ENCODE measurements at places on chromosomes 2 and 18. TPM values are rescaled to one million over a fixed set of nuclear protein-coding genes. Genes with fewer than 3 reads are reported as not detected.

DNA sequence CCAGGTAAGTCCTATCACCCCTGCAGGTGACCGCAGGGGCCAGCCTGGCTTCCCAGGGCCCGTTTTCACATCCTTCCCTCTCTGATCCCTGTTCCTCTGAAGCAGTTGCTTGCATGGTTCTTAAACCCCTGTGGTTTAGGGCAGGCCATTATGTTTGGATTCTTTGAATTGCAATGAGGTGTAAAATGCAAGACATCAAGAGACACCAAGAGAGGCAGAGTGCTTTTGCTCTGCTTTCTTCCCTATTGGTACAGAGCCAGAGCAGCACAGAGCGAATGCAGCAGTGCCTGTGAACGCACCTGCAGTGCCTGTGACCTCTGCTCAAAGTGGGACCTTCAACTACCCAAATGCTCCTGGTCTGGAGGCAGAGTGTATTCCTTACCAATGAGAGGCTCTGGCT, 7.6 kb downstream of the RFX8 start:
- DNase-seq: no peak
- no peaks in the 10 kb centered on the region for H3K36me3 ChIP-seq
- peaks cover 36% of the 10 kb centered on the region for H3K4me1 ChIP-seq
- no peaks in the 10 kb centered on the region for H3K27me3 ChIP-seq

DNA sequence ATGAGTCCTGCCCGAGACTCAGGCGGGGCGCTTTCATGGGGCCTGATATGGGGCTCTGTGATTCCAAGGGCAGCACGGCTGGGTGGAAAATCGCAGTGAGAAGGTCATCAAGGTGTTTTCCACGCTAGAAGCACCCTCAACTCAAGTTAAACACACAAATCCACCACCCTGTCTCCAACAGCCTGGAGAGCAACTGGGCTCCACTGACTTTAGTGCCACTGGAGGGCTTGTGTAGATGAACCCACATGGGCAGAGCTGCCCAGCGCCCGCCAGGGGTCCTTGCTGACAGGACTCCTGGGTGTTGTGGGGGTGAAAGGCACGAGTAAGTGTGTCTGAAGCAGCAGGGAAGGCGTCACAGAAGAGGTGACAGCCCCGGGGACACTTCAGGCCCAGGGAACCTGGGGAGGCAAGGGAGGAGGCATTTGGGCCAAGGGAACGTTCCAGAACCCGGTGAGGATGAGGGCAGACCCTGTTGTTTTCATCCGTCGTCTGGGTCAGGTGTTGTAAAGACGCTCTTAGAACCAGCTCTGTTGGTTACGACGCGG, 51.8 kb upstream of the CTDP1 start:
- no peak overlapping the region for H3K4me3 ChIP-seq
- H3K4me1 ChIP-seq: no peaks in the 10 kb centered on the region
- no peaks in the 10 kb centered on the region for H3K36me3 ChIP-seq
- H3K27me3 ChIP-seq: no peaks in the 10 kb centered on the region
- DNase-seq: no peak

The LAMA1 gene
- total RNA-seq: 2.4 TPM

The AKAIN1 gene
- not detected for total RNA-seq

The FIGN gene
- total RNA-seq: 4.9 TPM

DNA sequence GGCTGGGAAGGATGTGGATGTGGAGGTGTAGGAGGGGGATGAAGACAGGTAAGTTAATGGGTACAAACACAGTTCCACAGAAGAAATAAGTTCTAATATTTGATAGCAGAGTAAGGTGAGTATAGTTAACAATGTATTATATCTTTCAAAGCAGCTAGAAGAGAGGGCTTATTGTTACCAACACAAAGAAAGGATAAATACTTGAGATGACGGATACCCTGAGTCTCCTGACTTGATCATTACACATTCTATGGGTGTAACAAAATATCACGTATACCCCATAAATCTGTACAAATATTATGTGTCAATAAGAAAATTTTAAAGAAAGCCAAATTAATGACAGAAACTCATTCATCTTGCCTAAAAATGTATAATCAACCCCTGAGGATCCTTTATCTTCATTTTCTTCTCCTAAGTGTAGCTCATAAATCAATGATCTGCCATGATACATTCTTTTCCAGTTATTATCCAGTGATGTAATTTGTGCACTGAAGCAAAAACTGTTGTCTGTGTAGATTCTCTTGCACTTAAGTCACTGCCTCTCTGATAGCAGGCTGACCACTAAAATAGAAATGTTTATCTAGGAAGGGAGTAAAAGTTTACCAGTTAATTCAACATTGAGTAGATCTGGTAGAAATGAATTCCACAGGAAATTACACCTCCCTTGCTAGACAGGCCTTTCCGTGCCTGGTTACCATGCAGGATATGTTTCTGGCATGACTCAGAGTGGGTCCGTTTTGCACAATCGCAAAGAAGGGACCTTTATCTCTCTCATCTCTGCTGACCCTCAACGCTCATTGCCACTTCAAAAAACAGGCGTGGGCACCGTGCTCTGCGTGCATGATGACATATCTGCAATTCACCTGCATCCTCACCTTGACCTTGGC, 249.7 kb upstream of the NCKAP5 start:
- H3K36me3 ChIP-seq: no peaks in the 10 kb centered on the region
- H3K4me3 ChIP-seq: no peak overlapping the region
- no peaks in the 10 kb centered on the region for H3K4me1 ChIP-seq
- H3K27ac ChIP-seq: peak overlapping the region; percentile 3
- H3K27me3 ChIP-seq: no peaks in the 10 kb centered on the region
- no peak for DNase-seq

DNA sequence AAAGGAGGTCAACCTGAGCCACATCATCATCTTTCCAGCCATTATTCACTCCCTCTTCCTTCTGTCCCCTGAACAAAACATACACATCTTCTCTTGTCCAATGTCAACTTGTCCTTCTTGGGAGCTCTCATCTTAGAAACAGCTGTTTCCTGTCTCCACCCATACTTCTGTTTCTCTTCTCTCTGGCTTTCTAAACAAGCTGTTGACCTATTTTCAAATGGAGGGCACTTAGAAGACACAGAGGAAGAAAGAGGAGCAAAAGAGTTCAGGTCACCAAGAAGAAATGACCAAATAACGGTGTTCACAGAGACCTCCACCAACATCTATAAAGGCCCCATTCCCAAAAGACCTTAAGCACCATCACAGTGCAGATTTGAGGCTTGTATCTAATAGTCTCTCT, 355.9 kb upstream of the HNRNPA3 start:
- H3K4me3 ChIP-seq: no peak overlapping the region
- DNase-seq: no peak
- no peaks in the 10 kb centered on the region for H3K36me3 ChIP-seq
- H3K27me3 ChIP-seq: no peaks in the 10 kb centered on the region
- H3K27ac ChIP-seq: no peak overlapping the region
- no peaks in the 10 kb centered on the region for H3K4me1 ChIP-seq

The PARD3B gene
- 24.6 TPM for total RNA-seq

DNA sequence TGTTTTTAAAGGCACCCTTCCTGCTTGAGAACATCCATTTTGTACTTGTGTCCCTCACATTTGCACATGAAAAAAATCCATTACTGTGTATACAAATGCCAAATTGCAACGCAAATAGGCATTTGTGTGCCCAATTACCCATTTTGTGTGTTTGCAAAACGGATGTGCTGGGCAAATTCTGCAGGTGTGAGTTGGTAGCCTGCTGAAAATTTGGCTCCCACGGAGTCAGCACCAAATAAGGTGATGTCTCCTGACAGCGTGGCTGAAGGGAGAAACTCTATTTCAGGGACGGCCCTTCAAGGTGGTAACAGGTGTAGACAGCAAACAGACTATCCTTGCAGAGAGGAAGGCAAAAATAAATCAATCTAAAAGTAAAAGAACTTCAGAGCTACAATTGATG, 661.1 kb downstream of the BCL11A start:
- H3K4me1 ChIP-seq: no peaks in the 10 kb centered on the region
- no peak overlapping the region for H3K27ac ChIP-seq
- no peak for DNase-seq
- H3K36me3 ChIP-seq: no peaks in the 10 kb centered on the region
- H3K4me3 ChIP-seq: no peak overlapping the region

DNA sequence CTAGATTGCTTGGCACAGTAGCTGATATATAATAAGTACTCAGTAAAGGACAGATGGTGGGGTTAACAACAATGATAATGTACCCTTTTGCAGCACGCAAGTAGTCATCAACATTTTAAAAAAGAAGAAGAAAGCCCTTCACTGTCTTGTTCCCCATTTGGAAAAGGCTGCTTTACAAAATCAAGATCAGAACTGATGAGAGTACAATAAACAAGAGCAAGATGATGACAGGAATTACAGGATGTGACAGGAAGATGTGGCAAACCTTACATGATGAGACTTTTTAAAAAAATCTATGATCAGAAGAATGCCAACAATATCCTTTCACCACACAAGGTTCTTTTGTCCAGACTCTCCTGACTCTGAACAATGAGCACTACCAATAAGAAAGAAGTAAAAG, 9.1 kb downstream of the TYW5 start:
- H3K27ac ChIP-seq: peak overlapping the region; percentile 45
- no peak overlapping the region for H3K4me3 ChIP-seq
- no peaks in the 10 kb centered on the region for H3K27me3 ChIP-seq
- H3K4me1 ChIP-seq: peaks cover 5% of the 10 kb centered on the region
- no peak for DNase-seq

- no peaks in the 10 kb centered on the region for H3K4me1 ChIP-seq
- no peaks in the 10 kb centered on the region for H3K36me3 ChIP-seq
- H3K27ac ChIP-seq: no peak overlapping the region
- H3K4me3 ChIP-seq: no peak overlapping the region
These were observed 602.6 kb upstream of the VRK2 start for GRCh38 chr2:57443973-57444521.

DNA sequence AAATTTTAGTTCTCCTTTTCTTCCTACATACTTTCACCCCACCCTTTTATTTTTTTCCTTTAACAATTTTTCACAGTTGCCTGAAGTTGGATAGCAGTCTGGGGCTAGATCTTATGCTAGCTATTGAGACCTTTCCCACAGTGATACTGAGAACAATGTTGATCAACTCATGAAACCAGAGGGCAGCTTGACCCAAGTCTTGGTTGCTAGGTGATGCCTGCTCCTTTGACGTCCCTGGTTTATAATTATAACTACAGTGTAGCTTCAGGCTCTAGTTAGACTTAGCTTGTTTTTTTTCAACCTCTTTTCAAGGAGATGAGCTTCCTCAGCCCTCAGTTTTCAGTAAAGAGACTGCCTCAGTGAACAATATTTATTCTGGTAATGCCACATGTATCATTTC, 648.5 kb downstream of the IRS1 start:
- H3K27ac ChIP-seq: no peak overlapping the region
- DNase-seq: no peak
- H3K4me3 ChIP-seq: no peak overlapping the region
- no peaks in the 10 kb centered on the region for H3K27me3 ChIP-seq
- no peaks in the 10 kb centered on the region for H3K36me3 ChIP-seq

GRCh38 chr18:75531851-75532459, 104.5 kb upstream of the SMIM21 start:
- H3K27ac ChIP-seq: no peak overlapping the region
- H3K4me3 ChIP-seq: no peak overlapping the region
- no peak for DNase-seq
- H3K27me3 ChIP-seq: no peaks in the 10 kb centered on the region
- H3K36me3 ChIP-seq: no peaks in the 10 kb centered on the region

DNA sequence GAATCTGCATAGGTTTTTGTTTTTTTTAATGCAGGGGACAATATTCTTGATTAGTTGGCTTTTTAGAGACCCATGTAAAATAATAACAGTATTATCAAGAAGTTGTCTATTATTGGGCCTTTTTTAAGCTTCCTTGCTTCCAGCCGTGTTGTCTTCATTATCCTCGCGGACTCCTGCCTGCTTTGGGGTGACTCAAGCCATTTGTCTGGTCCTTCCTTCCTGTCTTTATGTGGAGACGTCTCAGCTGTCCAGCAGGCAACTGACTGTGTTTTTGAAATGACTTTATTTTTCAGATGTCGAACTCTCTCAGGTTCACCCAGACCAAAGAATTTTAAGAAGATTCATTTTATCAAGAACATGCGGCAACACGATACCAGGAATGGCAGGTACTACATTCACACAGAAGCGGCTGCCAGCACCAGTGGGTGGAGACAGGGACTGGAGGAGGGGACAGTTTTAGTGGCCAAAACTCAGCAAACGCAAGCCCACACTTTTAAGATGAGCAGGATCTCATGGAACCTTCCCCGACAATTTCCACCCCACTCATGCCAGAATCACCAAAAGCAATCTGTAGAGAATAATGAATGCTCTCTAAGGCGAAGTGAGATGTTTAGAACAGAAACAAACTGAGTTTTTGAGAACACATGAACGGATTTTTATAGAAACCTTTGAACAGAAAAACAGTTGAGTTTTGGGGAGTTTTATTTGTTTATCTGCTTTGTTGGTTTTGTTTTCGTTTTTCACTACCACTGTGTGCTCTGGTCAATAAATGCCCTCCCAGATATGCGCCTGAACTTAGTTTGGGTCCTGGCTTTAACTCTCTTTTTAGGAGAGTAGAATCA, 59.1 kb downstream of the CABLES1 start:
- no peak for DNase-seq
- no peaks in the 10 kb centered on the region for H3K36me3 ChIP-seq
- no peak overlapping the region for H3K4me3 ChIP-seq
- H3K4me1 ChIP-seq: peaks cover 17% of the 10 kb centered on the region

DNA sequence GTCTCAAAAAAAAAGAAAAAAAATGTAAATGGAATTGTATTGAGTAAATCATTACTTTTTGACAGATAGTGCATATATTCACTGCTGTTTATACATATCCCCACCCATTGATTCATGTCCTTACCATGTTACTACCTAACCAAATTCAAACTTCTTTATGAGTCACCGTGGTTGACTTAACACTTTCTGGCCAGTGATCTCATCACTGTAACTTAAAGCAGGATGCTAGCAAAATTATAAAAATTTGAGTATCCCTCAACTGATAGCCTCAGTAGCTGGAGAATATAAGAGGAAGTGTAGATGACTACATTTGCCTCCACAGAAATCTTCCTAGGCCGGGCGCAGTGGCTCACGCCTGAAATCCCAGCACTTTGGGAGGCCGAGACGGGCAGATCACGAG, 13.4 kb downstream of the CNOT9 start:
- no peak for DNase-seq
- H3K36me3 ChIP-seq: no peaks in the 10 kb centered on the region
- no peaks in the 10 kb centered on the region for H3K4me1 ChIP-seq
- no peak overlapping the region for H3K27ac ChIP-seq

GRCh38 chr2:237884681-237885080, 25.3 kb downstream of the RAMP1 start:
- no peak overlapping the region for H3K27ac ChIP-seq
- H3K4me3 ChIP-seq: no peak overlapping the region
- H3K36me3 ChIP-seq: no peaks in the 10 kb centered on the region
- no peaks in the 10 kb centered on the region for H3K27me3 ChIP-seq
